ENCODE measurements at places on chromosomes 1 and 21.

- DNase-seq, result no peak
These were observed 180.3 kb upstream of the DMRTA2 start for GRCh38 chr1:50603274-50604271.

DNA sequence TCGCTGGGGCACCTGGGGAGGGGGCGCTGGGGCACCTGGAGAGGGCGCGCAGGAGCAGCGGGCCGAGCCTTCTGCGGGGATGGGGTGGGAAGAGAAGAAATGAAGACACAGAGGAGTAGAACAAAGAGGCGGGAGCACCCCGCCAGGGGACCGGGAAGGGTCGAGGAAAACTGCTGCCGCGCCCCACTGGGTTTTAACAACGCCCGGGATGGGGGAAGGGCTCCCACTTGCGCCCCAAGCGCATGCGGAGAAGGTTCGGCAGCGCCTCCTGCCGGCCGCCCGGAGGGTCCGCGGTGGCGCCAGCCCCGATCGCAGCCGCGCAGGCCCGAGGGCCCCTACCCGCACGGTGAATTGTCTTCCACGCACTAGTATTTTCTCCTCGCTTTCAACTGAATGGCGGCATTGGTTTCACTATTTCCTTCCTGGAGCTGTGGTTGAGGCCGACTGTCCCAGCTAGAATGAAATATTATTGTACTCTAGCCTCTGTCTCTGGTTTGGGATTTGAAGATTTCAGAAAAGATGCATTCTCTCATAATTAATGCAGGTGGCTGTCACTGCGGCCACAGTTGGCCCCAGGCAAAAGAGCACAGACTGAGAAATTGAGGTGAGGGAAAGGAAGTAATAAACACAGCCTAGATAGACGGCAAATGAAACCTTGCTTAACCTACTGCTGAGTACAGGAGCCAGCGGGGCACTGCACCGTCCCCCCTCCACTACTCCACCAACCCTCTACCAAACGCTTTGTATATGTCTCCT is 57.3 kb downstream of the MAB21L3 start:
- no peak for DNase-seq

DNA sequence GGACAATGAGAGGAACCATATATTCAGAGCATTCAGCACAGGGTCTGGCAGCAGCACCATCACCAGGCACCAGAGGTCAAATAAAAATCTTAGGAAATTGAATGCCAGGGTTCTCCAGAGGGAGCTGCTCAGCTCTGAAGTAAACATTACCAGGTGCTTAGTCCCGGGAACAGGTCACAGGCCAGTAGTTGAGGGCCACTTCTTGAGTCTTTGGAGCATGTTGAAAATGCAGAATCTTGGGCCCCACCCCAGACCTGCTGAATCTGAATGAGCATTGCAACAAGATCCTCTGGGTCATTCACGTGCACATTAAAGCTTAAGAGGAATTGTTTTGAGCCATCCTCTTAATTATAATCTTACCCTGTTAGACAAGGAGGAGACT is 33.8 kb downstream of the PHC2 start:
- DNase-seq, result no peak

DNA sequence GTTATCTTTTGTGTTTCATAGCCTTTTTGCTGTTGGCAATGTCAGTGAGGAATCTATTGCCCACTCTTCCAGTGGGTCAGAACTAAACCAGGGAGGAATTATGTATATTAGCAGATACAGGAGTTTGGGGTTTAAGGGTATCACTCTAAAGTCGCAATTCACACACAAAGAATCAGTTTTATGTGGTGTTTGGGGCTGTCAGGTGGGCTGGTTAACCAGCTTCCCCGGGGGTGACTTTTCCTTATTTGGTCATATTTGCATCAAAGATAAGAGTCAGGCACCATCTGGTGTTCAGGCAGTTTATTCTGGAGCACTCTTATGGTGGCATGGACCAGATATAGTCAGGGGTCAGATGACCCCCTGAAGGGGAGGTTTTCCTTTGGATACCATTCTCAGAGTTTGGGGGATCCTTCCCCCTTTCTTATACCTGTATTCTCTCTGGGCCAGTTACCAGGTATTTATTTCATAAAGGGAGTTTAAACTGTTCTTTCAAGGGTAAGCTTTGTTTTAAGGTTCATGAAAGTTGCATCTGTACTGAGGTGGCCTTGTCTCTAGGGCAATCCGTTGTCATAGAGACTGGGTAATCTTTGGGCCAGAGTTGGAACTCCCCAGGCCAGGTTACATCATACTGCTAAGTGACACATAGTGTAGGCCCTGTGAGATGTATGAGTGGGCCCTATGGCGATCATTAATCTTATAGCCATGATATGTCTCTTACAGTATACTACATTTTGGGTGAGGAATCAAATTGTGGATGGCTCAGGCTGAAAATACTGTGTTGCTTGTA is 148.2 kb downstream of the RWDD3 start:
- no peak for DNase-seq

DNA sequence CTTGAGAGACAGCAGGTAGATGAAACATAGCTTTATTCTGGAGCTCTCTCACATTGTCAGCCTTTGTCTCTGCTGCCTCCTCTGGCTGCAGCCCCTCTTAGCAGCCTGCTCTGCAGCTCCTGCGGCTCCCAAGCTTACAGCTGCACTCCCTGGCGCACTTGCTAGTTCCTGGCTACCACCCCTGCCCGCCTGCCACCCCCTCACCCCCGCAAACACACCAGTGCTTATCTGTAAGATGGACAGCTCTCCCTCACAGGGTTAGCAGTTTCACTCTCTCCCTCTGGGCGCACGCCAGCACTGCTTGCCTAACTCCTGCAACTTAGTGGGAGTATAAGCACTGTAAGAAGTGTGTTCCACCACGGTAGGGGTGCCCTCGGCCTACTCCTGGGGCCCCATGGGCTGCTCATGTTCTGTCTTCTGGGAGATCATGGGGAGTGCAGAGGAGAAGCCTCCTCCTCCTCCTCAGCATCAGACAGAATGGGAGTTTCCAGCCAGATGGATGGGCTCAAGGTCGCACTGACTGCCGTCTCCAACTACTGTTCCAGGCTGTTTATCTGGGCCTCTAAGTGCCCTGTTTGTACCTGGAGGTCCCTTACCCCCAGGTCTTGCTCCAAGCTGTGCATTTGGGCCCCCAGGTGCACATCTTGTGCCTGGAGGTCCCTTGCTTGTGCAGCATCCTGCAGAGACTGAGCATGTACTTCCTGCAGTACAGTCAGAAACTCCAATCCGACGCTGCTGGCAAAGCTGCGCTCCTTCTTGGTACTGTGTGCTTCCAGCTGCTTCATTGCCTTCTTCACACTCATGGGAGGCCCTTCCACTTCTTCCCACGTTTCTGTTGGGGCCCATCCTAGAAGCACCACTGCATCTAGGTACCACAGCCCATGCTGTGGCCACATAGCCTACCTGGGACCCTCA is 1388.1 kb downstream of the AMY1C start:
- peak; percentile 66 for DNase-seq

GRCh38 chr1:21184276-21184675 is 7.6 kb upstream of the EIF4G3 start:
- DNase-seq, result no peak

DNA sequence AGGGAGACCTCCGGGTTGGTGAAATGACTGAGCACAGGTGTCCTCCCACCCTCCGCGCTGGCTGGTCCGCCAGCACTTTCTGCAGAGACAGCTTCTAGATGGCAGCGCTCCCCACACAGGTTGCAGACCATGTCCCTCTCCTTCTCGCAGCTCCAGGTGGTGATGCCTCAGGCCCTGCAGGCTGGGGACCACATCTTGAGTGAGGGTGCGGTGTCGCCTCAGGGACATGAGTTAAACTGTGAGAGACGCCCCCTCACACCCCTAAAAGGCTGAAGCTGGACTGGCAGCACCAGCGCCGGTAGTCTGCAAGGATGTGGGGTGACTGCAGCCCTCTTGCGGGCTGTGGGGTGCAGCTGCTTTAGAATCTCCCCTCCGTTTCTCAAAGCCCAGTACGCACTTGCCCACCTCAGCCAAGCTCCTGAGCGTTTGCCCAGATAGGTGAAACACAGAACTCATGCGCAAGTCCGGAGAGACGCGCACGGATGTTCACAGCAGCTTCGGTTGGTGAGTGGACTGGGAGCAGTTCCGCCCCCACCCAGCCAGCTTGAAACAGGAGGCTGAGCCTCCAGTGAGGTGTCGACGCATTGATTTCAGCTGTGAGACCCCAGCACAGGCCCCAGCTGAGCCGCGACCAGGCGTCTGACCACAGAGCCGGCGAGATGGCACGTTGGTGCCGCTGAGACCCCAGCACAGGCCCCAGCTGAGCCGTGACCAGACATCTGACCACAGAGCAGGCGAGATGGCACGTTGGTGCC is 28.6 kb downstream of the COL6A1 start:
- DNase-seq, result no peak

GRCh38 chr1:24708938-24709337 is 36.3 kb upstream of the CLIC4 start:
- DNase-seq, result no peak

GRCh38 chr1:233868461-233868860 is 36.0 kb upstream of the SLC35F3 start:
- DNase-seq, result no peak

DNA sequence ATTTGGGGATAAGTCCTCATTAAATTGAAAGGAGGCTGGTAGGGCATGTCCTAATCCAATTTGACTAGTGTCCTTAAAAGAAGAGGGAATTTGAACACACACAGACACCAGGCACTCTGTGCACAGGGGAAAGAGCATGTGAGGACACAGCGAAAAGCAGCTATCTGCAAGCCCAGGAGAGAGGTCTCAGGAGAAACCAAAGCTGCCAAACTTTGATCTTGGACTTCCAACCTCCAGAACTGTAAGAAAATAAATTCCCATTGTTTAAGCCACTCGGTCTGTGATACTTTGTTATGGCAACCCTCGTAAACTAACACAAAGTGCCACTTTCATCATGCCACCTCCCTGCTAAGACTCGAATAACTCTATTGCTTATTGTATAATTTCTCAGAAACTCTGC is 13.8 kb downstream of the PLA2G4A start:
- no peak for DNase-seq

- no peak for DNase-seq
These were observed 43.8 kb downstream of the DDAH1 start for GRCh38 chr1:85421179-85421578.

DNA sequence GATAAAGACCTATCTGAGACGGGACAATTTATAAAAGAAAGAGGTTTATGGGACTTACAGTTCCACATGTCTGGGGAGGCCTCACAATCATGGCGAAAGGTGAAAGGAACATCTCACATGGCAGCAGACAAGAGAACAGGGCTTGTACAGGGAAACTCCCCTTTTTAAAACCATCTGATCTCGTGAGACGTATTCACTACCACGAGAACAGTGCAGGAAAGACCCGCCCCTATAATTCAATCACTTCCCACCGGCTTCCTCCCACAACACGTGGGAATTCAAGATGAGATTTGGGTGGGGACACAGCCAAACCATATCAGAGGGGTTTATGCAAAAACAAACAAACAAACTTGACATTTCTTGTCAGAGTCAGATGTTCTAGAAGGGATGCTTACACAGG is 89.7 kb downstream of the PLPP3 start:
- no peak for DNase-seq

GRCh38 chr1:154536570-154536969 is 21.9 kb downstream of the UBE2Q1 start:
- DNase-seq, result no peak

GRCh38 chr1:204530932-204531331 is 14.7 kb downstream of the MDM4 start:
- no peak for DNase-seq

GRCh38 chr1:159066108-159066507 is 10.5 kb downstream of the AIM2 start:
- DNase-seq, result no peak

DNA sequence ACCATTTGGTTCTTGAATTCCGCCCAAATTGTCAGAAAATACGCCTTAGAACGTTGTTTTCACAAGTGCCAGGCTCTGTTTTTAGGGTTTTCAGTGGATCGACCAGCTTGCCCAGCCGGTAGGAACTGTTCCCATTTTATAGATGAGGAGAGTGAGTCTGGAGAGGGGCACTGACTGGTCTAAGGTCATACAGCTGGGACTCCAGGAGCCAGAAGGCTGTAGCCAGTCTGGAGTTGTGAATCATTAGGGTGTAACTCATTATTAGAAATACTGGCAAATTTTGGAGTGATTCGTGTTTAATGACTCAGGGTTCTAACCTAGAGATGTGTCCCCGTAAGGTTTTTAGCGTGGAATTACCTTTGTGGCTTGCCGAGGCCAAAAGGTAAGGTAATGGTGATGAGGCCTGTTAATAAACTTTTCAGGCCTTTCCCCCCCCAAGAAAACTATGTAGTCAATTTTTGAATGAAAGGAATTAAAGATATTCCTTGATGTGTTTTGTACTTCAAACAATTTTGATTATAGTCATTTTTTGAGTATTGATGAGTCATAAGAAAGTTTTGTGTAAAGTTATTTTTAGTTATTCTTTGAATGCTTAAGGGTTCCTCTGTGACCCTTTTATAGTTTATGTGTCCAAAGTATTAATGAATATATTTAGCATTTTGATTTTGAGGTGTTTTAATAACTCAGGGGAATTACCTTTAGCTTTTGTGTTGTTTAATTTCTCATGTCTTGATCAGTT is 2.1 kb downstream of the DYRK1A start:
- DNase-seq, result no peak

DNA sequence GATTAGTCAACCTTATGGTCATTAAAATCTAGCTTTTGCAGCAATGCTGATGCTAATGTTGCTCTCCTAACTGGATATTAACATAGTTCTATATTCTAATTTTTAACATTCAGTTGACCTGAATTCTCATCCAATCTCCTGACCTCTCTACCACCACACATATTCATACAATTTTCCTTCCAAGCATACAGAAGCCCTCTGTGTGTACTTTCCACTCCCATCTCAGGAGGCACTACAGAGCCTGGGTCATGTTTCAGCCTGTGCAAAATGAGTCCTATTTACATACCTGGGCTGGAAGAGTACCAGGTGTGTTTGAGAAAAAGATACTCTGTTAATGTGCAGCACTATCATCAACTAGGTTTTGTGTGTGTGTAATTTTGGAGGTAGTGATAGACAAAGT is 486.3 kb downstream of the NEGR1 start:
- DNase-seq, result peak; percentile 21

DNA sequence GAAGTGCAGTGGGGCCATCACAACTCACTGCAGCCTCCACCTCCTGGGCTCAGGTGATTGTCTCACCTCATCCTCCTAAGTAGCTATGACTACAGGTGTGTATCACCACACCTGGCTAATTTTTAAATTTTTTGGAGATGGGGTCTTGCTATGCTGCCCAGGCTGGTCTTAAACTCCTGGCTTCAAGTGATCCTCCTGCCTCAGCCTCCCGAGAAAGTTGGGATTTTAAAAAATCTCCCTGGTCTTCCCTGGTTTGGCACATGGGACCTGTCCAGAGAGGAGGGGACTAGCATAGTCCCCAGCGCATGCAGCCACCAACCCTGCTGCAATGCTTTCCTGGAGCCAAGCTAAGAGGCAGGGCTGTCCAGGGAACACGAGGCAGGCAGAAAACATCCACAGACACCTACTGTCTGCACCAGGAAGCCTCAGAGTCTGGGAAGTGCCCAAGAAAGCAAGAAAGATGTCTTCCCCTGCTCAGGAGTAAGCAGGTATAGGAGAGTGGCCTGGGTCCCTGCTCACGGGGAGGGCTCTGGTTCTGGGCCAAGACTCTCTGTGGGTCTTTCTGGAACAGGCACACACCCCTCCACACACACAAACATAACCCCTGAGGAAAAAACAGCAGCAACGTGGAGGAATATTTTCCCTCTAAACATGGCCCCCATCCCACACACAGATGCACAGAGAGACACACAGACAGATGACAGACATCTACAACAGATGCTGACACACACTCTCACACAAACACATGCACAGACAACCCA is 30.8 kb downstream of the ECE1 start:
- DNase-seq, result no peak

- no peak for DNase-seq
These were observed 65.3 kb upstream of the PPP2R5A start for GRCh38 chr1:212219679-212220463.

- DNase-seq, result no peak
These were observed 18.0 kb downstream of the PRDM16 start for GRCh38 chr1:3087049-3087448.
